Forelimb muscle (tissue), 1 donor: ENCODE measurements at places on chromosomes 11 and 22.

- no peak for DNase-seq
Observed at GRCh38 chr11:68406324-68407313, 53.9 kb upstream of the PPP6R3 start.

GRCh38 chr11:117199053-117199915 lies at the start of gene TAGLN:
TAGLN (plus strand) TSS chr11:117199370; CDS start chr11:117203014, 3,644 bp downstream.
- no peak for DNase-seq

- DNase-seq = no peak
Observed at GRCh38 chr11:121066623-121067022, 34.4 kb upstream of the TECTA start.

DNA sequence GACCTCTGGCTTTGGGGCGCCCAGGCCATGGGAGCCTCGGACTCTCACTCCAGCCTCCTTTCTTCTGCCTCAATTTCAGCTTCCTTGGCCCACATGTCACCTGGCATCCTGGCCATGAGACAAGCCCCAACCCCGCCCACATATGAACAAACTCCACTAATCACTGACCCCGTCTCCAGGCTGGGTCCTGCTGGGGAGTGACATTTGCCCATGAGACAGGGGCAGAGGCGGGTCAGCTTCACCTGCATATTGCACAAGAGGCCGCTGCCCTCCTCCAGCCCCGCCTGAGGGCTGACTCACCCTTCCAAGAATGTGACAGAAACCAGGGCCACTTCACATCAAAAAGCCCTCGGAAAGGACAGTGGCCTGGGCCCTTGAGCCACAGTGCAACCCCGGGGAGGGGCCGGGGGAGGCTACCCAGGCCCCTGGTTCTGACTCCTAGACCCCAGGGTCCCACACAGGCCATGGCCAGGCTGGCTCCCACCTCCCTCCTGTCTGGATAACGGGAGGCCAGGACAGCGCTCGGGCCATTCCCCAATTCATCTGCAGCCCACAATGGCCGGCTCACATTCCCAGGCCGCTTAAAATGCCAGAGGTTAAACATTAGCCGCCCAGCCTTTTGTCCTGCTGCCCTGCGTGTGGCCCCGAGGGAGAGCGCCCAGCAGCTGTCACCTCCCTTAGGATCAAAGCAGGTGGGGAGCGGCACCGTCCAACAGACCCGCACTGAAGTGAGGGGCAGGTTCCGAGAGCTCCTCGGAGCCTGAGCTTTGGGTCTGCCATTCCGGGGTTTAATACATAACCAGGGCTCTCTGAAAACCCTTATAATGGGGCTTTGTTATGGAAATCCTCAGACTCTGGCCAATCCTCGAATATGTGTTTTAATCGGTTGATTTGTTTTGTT lies 42.3 kb downstream of the TRMU start:
- DNase-seq = no peak

- DNase-seq = no peak
Observed at GRCh38 chr11:115181538-115181937, 322.7 kb downstream of the CADM1 start.

DNA sequence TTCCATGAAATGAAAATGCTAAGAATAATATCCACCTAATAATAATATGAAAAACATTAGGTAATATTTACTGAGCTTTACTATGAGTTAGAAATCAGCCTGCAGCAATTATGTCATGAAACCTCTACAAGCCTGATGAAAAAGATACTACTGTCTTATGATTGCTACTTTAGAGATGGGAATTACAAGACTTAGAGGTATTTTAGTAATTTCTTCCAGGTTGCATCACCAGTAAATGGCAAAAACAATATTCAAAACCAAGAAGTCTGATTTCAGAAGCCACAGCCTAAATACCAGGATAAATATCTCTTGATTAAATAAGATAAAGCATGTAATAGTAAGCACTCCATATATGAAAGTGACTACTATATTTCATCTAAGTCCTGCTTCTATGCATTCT lies 13.8 kb downstream of the OR5B21 start:
- DNase-seq = no peak

GRCh38 chr11:120601536-120601935 lies 90.0 kb downstream of the GRIK4 start:
- no peak for DNase-seq

- DNase-seq = no peak
Observed at GRCh38 chr22:43017525-43018460, 2.8 kb upstream of the PACSIN2 start.

DNA sequence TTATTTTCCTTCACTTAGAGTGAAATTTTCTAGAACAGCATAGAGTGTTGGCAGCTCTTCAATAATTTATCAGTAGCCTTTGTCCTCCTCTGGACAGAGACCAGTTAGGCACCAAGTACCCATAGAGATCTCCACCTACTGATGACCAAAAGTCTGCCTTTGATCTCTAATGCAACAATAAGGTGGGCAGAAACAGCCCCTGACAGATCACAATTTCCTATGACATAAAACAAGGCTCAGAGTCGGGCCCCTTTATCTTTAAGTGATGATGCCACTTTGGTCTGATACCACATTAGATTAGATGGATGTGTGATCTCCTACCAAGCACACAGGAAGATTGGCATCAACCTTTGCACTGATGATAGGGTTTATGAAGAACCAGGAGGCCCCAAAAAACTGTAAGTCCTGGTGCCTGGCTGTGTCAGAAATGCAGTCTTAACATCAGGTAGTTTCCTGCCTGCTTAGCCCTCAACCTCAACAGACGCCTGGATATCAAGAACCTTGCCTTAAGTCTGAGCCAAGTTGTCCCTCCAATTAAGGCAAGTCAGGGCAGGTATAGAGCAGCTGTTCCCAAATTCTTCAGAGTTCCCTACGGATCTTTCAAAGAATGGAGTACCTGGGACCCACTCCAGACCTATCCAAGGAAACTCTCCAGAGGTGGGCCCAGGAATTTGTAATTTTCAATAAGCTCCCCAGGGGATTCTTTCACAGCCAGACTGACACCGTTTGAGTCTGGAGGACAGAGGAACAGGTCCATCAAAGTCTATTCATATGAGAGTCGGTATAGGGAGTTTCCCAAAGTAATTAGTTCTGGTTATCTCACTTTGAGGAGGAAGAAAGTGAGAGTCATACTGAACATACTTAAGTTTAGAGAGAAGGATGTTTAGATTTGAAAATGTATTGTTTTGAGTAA lies 30.6 kb upstream of the TMPRSS4 start:
- DNase-seq = no peak

GRCh38 chr11:76682684-76683083 lies 12.1 kb upstream of the LRRC32 start:
- no peak for DNase-seq

DNA sequence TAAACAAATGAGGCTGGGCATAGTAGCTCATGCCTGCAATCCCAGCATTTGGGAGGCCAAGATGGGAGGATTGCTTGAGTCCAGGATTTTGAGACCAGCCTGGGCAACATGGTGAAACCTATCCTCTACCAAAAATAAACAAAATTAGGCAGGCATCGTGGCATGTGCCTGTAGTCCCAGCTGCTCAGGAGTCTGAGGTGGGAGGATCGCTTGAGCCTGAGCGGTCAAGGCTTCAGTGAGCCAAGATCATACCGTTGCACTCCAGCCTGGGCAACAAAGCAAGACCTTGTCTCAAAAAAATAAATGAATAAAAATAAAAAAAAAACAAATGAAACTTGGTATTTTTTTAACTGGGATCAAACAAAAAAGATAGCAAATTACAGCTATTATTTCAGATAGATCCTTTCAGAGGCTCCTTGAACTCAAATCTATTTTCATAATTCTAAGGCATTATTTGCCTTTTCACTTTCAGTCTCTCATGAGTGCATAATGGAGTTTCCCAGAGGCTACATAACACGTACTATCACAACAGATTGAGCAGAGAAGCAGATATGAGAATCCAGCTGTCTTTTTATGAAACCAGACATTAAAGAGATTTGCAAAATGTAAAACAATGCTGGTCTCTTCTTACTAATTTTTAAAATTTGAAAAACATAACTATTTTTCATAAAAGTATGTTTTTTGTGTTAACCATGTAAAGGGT lies 23.1 kb downstream of the DDIAS start:
- DNase-seq = no peak

- no peak for DNase-seq
Observed at GRCh38 chr11:103380031-103380430, 270.8 kb downstream of the DYNC2H1 start.

GRCh38 chr11:64802370-64803157 lies 450 bp downstream of the MAP4K2 start:
- DNase-seq = no peak

DNA sequence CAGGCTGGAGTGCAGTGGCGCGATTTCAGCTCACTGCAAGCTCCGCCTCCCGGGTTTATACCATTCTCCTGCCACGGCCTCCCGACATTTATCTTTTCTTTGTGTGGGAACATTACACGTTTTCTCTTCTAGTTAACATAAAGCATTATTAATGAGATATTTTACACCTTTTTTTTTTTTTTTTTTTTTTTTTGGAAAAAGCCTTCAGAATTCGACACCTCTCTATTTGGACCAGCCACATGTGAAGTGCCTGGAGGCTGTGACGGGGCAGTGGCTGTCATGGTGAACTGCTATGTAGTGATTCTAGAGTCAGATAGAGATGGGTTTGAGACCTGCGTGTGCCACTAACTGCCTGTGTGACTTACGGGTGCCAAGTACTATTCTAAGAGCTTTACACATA lies 64.3 kb downstream of the SMIM38 start:
- no peak for DNase-seq

DNA sequence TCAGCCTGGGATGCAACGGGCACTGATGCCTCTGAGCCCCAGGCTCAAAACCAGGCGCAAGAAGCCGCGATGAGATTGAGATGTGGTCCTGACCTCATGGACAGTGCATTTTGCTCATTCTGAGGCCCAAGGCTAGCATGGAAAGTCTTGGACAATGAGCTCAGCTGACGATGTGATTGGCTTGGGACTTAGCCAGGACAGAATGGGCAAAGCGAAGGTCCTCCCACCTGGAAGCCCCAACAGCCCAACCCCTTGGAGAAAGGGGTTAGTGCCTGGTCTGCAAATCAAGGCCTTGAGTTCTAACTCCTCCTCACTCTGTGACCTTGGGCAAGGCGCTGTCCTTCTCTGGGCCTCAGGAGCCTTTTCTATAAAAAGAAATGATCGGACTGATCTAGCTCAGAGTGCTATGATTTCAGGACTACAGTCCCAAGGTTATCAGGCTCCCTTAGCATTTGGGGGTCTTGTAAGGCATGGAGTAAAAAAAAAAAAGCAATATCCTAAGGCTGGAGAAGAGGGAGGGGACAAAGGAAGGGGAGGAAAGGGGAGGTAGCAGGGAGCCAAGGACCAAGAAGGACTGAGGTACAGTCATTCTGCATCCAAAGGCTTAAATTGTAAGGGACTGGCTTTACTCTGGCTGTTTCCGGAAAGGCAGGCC lies 2.7 kb downstream of the SLC43A3 start:
- no peak for DNase-seq

GRCh38 chr11:76491644-76492043 lies 46.8 kb downstream of the EMSY start:
- no peak for DNase-seq

- DNase-seq = no peak
Observed at GRCh38 chr11:11882539-11882938, 40.8 kb downstream of the USP47 start.

DNA sequence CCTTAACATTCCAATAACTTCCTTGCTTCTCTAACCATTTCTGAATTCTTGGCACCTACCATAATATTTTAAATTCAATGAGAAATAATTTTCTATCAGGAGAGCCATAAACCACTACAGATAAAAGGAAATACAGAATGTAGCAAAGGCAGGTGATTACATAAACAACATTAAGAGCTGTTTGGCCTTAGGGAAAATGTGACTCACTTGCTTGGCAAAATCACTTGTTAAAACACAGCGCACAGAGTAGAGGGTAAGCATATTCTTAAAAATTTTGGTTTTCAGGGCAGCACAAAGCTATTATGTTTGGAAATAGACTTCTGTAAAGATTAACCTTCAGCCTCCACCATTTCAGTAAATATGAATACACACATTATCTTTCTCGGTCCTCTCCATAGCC lies 26.4 kb downstream of the IZUMO1R start:
- no peak for DNase-seq

- no peak for DNase-seq
Observed at GRCh38 chr11:70084046-70084984, 6.2 kb downstream of the ANO1 start.

GRCh38 chr22:28989484-28989883 lies 72.1 kb downstream of the C22orf31 start:
- DNase-seq = no peak

DNA sequence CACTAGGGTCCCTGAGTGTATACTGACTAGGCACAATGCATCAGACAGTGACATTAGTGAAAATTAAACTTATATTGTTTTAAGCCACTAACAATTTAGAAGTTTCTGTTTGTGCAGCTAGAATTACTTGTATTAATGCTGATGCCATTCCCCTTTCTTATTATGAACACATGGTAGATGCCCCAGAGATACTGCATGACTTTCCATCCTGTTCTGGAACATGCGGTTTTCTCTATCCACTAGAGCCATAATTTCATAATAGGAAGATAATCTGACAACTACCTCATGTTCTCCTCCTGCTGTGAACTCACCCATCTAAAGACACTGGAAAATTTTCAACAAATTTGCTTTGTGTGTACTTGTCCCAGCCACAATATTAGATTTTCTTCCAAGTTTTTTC lies 1256.4 kb downstream of the FAM181B start:
- DNase-seq = no peak

- no peak for DNase-seq
Observed at GRCh38 chr11:87473174-87473573, 435.4 kb downstream of the TMEM135 start.

DNA sequence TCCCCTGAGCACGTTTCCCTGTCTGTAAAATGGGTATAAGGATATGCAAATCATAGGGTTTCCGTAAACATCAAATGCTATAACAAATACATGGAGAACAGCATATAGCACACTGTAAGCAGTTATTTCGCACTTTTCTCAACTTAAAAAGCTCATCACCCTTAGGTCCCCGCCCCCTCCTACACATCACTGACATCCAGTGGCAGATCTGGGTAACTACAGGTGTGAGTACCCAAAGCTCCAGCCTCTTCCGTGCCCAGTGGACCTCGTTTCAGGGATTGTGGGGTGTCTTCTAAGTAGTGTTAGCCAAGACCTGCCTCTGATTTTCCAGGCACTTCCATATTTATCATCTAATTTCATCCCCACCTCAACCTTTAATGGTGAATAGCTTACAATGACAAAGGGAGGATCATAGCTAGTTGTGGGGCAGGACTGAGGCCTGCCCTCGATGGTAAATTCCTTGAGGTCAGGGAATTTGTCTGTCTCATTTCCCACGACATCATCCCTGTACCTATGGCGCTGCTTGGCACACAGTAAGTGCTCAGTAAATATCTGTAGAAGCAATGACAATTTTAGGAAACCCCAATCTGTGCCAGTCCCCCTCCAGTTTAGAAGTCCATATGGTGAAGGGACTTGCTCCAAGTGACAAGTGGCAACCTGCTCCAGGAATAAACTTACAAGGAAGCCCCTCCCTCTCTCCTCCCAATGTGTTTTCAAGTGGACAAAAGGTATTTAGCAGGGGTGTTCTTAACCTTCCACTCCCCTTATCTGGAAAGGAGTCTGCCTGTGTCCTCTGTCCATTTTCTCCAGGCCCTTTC lies 340.5 kb downstream of the TENM4 start:
- no peak for DNase-seq

- DNase-seq = no peak
Observed at GRCh38 chr11:131254254-131254653, 116.2 kb upstream of the NTM start.
